ENCODE measurements at places on chromosomes 4 and X.

- DNase-seq = no peak
Measured at GRCh38 chr4:25930731-25931354, 16.8 kb downstream of the SMIM20 start.

- DNase-seq = no peak
Measured at GRCh38 chrX:131747173-131747572, 203.3 kb downstream of the OR13H1 start.

GRCh38 chrX:19875050-19875431, 12.4 kb downstream of the SH3KBP1 start:
- DNase-seq = no peak

DNA sequence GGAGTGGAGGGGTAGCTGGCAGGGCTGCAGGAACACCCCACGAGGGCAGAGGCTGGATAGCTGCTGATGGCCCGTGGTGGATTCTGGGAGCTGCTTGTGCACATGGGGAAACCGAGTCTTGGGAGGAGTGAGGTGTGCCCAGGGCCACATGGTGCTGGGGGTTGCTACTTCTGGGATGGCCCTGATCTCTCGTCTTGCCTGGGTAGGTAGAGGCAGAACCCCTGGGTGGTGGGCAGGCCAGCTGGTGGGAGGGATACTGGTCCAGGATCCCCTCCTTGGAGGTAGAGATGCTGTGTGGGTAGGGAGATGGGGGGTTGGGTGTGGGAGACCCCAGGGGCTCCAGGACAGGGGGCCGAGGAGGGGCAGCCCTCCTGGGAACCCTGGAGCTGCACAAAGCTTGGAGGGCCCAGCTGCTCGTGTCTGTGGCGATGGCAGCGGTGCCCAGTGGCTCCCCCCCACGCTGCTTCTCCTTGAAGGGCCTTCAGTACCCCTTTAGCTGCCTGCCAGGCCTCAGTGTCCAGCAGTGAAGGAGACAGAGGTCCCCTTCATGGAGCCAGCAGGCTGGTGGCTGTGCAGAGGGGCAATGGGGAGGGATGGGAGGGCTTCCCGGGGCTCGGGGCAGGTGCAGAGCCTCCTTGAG, 3.2 kb downstream of the NAT8L start:
- DNase-seq = no peak

- no peak for DNase-seq
Measured at GRCh38 chrX:13087322-13088155, 43.1 kb upstream of the FAM9C start.

DNA sequence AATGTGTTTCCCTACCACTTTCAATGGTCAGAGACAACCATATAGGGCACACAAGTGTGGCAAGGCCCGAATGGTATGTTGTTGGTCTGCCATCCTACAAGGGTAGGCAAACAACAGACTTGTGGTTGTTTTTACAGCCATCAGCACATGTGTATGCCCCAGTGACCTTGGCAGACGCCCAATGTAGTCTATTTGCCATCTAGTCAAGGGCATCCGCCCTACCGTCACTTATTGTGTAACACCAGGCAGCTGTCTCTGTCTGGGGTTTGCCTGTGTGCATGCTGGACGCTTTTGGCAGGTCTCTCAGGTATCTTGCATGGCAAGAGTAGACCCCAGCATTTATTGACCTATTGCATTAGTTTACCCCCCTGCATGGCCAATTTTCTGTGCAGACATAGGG, 1145.5 kb upstream of the POU3F4 start:
- no peak for DNase-seq

GRCh38 chrX:41963348-41963747, 40.0 kb upstream of the CASK start:
- no peak for DNase-seq

DNA sequence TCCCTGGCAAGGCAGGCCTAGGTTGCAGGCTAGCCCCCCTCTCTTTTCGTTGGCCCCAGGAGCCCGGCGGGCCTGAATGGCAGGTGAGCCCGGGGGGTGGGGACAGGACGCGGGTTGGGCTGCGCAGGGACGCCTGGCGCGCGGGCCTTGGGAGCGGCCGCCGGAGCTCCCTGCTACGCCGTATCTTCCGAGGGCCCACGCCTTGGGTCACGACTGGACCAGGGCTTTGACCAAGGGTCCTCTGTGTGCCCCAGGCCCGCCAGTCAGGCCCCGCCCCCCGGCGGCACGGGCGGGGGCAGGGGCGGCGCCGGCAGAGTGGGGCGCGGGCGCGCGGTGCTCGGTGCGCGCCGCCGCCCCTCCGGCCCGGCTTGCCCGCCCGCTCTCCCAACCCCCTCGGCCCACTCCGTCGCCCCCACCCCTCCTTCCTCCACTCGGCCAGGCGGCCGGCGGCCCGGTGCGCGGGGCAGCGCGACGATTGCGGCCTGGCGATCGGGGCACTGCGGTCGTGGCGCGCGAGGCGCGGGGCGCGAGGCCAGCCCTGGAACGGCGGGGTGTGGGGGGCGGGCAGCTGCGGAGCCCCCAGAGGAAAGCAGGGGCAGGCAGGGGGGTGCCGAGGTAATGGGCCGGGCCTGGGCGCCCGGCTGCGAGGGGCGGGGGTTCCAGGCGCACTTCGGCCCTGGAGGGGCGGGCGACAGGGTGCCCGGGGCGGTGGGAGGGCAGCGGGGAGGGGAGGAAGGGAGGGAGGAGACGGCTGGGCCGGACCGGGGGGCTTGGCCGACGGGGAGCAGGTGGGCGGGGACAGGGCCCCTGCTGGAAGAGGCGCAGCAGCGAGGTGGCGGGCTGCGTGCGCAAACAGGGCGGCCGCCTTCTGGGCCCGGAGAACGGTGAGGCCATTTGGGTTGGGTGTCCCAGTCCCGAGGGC, at the start of gene PRRG3:
TSS of gene PRRG3 (plus strand) at position 798 of the 922 bp plus-strand sequence. CDS start 3,357 bp downstream, outside the sequence.
- no peak for DNase-seq

- DNase-seq = no peak
Measured at GRCh38 chr4:15245006-15245530, 182.8 kb upstream of the C1QTNF7 start.

DNA sequence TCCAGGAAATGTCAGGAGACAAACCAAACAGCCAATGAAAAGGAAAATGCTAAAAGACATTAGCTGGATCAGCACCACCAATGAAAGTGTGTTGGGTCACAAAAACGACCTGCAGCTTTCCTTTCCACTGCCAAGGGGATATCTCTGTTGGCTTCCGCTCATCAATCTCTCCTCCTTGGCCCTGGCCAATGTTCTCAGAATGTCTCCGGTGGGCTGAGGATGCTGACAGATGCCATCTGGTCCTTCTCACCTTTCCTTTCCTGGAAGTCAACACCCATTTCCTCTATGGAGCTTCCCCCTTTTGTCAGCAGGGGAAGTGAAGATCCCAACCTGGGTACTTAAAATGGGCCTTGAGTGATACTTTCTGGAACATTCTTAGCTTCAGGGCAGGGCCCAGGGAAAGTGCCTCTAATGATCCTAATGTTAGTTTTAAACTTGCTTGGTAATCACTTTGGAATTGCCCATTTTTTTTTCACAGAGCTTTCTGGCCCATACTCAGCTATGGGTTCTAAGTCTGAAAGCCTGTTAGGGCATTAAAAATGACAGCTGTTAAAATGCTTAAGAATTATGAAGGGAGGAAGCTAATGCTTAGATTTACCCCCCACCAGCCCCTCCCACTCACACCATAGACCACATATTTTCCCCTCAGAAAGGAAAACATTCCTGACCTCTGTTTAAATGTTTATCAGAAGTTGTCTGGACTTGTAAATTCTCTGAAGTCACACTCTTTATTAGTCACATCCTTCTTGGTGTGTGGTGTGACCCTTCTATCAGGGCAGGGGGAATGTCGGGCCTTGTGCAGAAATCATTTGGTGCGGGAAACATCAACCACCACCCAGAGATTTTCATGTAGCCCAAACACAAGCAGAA, 29.2 kb downstream of the IGFBP7 start:
- DNase-seq = no peak

DNA sequence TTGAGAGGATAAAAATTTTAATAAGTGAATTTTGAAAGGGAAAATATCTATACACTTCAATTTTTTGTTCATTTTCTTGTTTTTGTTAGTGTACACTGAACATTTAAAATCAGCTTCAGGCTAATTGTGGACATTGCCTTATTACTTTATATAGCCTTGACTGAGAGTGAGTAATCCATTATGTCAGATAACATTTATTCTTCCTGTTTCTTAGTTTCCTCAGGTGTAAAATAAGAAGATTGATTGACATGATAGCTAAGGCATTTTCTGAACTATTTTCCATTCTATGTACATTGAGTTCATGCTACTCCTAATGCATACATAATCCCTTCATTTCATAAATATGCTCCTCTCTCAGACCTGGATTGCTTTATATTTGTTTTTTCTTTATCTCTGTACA, 607.3 kb upstream of the AADAT start:
- no peak for DNase-seq

- no peak for DNase-seq
Measured at GRCh38 chrX:97931586-97931985, 1047.9 kb downstream of the RPA4 start.

DNA sequence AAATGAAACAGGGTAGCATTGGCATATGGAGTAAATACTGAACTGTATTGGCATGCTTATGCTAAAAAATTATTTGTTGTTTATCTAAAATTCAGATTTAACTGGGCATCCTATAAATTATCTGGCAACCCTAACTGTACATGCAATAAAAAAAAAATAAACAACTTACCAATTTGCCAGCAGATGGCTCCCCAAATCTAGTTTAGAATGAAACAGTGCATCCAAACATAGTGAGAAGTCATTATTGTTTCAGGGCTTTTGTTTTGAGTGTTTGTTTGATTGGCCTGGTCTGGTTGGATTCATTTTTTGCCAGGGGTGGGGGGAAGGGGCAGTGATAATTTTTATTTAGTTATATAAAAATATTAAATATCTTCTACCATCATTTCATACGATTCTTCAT, 12.8 kb upstream of the NSUN7 start:
- DNase-seq = no peak

DNA sequence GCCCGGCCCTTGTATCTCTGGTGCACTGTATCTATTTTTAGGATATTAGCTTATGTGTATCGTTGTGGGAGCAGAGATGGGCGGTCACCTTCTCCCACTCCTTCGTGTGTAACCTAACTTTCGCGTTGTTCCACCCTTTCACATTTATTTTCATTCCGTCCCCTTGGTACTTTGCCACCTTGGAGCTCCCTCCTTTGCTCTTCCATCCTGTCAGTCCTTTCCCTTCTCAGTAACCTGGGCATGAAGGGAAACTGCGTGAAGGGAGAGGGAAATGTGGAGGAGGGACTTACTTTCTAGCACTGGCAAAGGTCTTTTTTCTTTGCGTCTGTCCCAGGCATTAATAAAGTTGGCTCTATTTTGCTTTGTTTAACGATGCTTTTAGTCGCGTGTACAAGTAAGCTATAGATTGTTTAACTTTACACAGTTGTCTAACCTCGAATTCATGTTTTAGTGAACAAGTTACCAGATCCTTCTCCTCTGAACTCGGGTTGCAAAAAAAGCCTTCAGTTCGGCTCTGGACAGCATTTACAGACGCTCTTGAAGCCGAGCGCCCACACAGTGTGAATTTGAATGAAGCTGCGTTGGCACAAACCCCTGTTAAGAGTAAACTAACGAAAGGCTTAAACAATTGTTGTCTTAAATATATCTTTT, 3.9 kb downstream of the PCDH10 start:
- no peak for DNase-seq

- DNase-seq = no peak
Measured at GRCh38 chr4:121519236-121519838, 138.5 kb upstream of the QRFPR start.

DNA sequence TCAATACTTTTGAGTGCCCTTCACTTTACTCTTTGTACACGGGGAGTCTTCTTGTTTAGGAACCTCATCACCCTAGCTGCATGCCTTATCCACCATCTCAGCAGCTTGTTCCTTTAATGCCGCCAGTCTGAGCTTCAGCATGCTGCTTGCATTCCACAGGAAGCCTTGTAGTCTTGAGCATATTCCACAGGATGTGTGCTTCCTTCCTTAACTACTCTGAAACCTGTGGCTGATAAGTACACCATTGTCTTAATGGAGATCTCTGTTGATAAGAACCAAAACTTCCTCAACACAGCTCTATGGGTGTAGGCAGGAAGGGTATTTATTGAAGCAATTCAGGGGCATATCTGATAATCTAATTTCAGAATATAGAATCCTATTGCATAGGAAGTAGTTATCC, 24.4 kb upstream of the CCNI start:
- no peak for DNase-seq

DNA sequence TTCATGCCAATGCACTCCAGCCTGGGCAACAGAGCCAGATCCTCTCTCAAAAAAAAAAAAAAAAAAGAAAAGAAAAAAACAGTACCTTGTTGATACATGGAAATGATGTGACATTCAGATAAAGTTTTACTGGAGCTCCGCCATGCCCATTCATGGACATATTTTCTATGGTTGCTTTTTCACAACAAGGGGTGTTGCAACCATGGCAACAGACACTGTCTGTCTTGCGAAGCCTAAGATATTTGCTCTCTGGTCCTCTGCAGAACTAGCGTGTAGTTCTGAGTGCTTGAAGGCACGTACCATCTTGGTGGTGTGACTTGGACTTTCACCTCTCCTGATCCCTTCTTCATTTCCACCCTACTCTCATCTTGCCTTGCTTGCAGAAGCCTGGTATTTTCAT, 53.2 kb downstream of the TBL1X start:
- no peak for DNase-seq

GRCh38 chrX:49249071-49249470, 13.8 kb downstream of the CCDC22 start:
- DNase-seq = no peak

DNA sequence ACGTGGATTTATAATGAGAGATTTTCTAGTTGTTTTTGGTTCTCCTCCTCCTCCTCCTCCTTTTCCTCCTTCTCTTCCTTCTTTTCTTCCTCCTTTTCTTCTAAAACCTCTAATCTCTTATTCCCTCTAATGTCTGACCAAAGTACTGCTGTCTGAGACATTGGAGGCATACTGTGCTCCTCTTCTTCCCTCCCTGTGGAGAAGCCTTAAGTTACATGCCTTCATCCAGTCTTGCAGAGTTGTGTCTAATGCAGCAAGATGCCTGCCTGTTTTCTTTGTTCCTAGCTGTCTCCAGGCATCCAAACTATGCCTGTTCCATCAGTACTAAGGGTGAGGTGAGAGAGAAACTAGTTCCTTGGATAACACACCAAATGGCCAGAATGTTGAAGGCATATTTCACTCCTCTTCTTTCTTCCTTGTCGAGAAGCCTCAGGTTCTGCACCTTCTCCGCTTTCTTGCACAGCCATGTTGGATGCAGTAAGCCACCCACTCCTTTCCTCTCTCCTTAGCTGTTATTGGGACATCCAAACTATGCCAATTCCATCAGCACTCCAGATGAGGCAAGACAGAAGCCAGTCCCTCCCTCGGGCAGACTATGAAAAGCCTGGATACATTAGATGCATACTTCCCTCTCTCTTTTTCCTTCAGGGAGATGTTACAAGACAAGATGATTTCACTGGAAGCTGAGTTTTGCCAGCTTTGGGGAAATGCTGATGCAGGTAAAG, 285.7 kb upstream of the TRAM1L1 start:
- DNase-seq = no peak

DNA sequence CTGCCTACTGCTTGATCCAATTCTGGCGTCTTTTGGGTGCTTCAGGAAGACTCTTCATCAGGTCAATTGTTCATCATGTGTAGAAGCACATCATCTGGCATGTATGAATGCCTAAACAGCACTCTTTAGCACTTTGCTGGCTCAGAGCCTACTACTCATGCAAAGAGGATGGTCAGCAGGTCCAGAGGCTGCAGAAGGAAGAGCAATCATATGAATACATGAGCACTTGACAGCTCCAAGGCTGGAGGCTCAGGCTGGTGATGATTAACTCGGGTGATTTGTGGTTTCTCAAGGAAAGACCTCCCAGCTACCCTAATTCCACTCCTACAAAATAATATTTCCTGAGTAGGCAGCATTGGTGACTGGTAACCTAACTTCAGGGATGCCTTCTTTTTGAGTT, 103.8 kb upstream of the CXCL13 start:
- no peak for DNase-seq

- no peak for DNase-seq
Measured at GRCh38 chrX:124440695-124441094, 94.3 kb downstream of the SH2D1A start.

Data from activated CD8-positive, alpha-beta memory T cell treated with anti-CD3 and anti-CD28 coated beads for 48 hours (primary cell).